ENCODE measurements at places on chromosomes 6 and 20.

DNA sequence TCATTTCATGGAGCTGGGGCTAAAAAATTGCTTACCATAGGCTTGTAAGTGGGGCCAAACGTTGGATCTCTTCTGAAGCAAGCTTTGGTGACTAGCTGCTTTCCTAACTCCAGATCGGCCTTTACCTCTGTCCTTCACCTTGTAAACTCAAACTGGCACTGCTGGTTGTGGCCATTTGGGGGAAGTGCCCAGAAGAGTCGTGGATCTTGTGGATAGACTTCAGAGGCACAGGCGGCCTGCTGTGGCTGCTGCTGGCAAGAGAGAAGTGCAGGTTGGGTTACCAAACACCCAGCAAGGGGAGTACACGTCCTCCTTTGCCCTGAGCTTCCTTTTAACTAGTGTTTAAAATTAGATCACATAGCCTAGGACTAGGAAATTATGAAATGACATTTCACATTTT, 36.8 kb upstream of the KLHL31 start:
- H3K4me1 ChIP-seq: no peaks in the 10 kb centered on the region
- H3K4me3 ChIP-seq: no peak overlapping the region
- H3K27me3 ChIP-seq: peaks cover 6% of the 10 kb centered on the region
- no peak for DNase-seq
- H3K27ac ChIP-seq: no peak overlapping the region

- H3K36me3 ChIP-seq: peaks cover 88% of the 10 kb centered on the region
- H3K4me1 ChIP-seq: peaks cover 75% of the 10 kb centered on the region
- H3K4me3 ChIP-seq: peak overlapping the region; percentile 96
- DNase-seq: no peak
Observed at GRCh38 chr6:137871291-137871690, 4.2 kb downstream of the TNFAIP3 start.

GRCh38 chr6:4102687-4103244, 23.8 kb upstream of the FAM217A start:
- H3K4me3 ChIP-seq: no peak overlapping the region
- DNase-seq: no peak
- peaks cover 6% of the 10 kb centered on the region for H3K27me3 ChIP-seq
- no peaks in the 10 kb centered on the region for H3K4me1 ChIP-seq
- H3K27ac ChIP-seq: no peak overlapping the region

- no peaks in the 10 kb centered on the region for H3K4me1 ChIP-seq
- DNase-seq: no peak
- peaks cover 59% of the 10 kb centered on the region for H3K27me3 ChIP-seq
- H3K4me3 ChIP-seq: no peak overlapping the region
- H3K27ac ChIP-seq: no peak overlapping the region
Observed at GRCh38 chr6:50720623-50721022, 7.3 kb downstream of the TFAP2D start.

- no peak overlapping the region for H3K4me3 ChIP-seq
- H3K27me3 ChIP-seq: no peaks in the 10 kb centered on the region
- DNase-seq: no peak
Observed at GRCh38 chr6:61193771-61194170, 1092.3 kb downstream of the KHDRBS2 start.

GRCh38 chr20:1845163-1845523, 50.1 kb upstream of the SIRPA start:
- peaks cover 76% of the 10 kb centered on the region for H3K4me1 ChIP-seq
- DNase-seq: no peak
- peak overlapping the region; percentile 65 for H3K4me3 ChIP-seq
- peaks cover 2% of the 10 kb centered on the region for H3K36me3 ChIP-seq
